Karpas-422 (cell line): ENCODE measurements at places on chromosomes 1 and 21. TPM values are rescaled to one million over a fixed set of nuclear protein-coding genes. Genes with fewer than 3 reads are reported as not detected.

FAM167B gene
- 1.5 TPM in 1 of 2 replicates, not detected in the other for total RNA-seq

ACOT11 gene
- total RNA-seq, result not detected in 2 replicates

GUCA2B gene
- not detected in 2 replicates for total RNA-seq

INSRR gene
- total RNA-seq, result not detected in 2 replicates

RYR2 gene
- total RNA-seq, result not detected in 2 replicates

SPOCD1 gene
- not detected in 2 replicates for total RNA-seq

LCE6A gene
- not detected in 2 replicates for total RNA-seq

OR4F16 gene
- 1.3 TPM in 1 of 2 replicates, not detected in the other for total RNA-seq
